ENCODE measurements at places on chromosomes 5 and 9.

- no peak for DNase-seq
These were observed 253.1 kb downstream of the TLR4 start for GRCh38 chr9:117957267-117957666.

DNA sequence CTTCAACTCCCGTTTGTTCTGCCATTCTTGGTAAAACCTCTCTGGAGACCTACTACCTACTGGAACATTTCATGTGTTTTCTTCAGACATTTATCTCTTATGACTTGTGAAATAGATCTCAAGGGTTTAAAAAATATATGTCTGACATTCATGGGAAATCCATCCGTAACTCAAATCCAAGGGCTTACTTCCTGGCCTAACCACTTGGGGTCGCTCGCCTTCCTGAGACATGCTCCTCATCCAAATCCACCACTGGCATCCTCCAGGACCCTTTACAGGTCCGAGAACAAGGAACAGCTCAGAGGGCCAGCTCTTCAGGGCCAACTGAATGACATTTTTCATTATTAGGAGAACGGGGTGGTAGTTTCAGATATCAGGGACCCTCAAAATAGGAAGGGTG, 235.1 kb upstream of the TUT7 start:
- DNase-seq: no peak

DNA sequence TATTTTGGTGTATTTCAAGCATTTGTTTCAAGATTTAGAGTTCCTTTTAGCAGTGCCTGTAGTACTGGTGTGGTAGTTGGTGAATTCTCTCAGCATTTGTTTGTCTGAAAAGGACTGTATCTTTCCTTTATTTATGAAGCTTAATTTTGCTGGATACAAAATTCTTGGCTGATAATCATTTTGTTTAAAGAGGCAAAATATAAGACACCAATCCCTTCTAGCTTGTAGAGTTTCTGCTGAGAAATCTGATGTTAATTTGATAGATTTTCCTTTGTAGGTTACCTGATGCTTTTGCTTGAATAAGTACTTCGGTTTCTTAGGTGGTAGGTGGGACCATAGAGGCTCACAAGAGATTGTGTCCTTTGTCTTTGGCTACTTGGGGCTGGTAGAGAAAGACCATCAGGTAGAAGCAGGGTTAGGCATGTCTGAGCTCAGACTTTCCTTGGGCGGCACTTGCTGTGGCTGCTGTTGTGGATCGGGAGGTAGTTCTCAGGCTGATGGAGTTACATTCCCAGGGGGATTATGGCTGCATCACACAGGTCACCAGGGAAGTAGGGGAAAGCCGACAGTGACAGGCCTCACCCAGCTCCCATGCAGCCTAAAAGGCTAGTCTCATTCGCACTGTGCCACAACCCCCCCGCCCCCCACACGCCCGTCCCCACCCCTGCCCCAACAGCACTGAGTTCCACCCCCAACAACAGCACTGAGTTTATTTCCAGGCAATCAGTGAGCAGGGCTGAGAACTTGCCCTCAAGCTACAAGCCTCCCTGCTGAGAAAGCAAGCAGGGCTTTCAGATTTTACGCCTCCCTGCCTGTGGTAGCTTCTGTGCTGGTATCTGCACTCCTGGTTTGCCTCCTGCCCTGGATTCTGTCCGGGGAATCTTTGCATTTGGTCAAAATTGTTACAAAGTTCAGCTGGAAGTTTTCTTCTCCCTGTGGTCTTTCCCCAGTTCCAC, 127.1 kb upstream of the GLRA1 start:
- no peak for DNase-seq

DNA sequence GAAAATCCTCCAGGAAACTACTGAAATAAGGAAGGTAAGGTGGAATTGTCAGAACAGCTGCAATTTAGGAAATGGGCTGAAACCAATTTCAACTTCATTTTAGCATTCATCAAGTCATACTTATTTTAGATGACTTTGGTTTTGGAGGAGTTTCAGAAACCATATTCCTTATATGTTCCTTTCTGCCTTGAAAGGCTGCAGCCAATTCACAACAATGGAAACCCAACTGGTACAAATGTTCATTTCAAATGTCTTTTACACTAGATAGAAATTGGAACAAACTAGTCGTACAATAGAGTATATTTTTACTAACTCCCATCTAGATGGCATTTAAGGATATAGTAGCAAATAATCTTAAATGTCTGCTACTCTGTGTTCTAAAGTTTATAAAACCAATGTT, 82.6 kb upstream of the ANKH start:
- no peak for DNase-seq

DNA sequence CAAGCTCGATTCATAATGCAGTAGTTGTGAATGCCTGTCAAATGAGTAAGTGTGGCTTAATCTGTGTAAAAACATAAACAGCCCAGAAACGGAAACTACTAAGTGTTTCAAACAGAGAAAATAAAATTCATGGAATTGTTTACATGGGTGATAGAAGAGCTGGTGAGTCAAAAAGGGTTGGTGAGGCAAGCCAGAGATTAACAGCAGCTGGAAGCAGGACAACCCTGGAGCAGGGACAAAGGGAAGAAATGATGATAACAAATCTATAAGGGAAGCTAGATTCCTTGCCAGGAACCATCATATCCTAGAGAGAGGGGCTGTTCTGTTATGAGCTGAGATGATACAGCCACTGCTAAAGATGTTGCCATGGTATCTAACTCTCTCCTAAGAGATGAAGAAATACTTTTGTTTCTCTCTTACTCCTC, 18.0 kb upstream of the PRR16 start:
- no peak for DNase-seq

DNA sequence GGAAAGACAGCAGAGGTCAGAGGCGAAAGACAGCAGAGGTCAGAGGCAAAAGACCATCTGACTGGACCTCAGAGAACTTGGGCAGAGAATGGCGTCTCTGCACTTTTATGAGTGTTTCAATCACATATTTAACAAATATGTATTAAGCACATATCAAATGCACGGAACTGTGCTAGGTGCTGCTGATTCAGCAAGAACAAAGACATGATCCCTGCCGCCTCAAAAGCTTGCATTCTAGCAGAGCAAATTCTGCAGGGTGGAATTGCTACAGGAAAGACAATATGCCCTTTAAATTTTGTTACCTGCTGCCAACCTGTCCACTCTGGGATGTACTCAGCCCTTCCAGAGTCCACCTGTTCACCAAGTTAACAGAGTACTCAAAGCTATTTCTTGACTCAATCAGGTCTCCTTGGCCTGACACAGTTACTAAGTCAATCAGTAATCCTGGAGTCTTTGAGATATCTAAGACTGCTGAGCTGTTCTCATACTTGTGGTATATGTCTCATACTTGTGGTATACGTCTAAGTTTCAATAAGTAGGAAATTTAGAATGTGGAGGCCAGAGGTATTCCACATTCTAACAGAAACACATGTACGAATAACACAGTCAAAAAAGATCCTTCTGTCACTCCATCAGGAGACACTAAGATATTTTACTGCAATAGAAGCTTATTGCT, 131.8 kb downstream of the GNAQ start:
- no peak for DNase-seq

DNA sequence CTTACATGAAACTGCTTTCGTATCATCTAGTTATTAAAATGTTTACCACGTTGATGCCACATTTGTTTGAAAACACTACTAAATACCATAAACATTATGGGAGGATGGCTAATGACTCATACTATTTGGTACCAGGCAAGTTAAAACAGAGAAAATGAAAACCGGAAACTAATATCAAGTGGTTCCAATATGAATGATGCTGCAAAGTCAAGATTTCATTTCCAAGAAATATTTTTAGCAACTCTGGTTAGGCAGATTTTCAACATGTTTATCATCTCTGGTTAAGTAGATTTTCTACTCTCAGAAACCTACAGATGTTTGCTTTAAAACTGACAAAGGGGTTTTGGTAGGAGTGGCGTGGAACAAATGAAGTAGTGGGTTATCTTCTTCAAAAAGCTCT, 4.9 kb upstream of the F2R start:
- DNase-seq: no peak

- DNase-seq: no peak
These were observed 51.9 kb upstream of the RNF38 start for GRCh38 chr9:36451949-36452348.

GRCh38 chr9:121474231-121474947, 25.3 kb downstream of the GGTA1 start:
- no peak for DNase-seq

DNA sequence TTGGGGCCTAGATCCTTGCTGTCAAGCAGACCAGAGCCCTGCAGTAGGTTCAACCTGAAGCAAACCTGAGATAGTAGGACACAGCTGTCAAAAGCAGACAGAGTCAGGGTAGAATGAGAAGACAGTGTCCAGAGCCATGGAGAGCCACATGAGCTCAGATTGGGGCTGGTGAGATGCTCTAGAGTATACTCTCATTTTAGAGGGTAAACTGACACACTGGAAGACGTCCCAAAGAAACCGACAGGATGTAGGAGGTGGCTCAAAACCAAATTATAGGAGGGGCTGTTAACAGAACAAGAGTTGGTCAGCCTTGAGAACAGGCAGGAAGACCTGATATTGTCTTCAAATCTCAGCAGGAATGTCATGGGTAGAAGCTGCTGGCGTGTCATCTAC, 11.5 kb downstream of the CCDC69 start:
- DNase-seq: no peak

All from naive thymus-derived CD4-positive, alpha-beta T cell (primary cell).